Fibroblast of lung (primary cell): ENCODE measurements at places on chromosomes 16 and 17.

GRCh38 chr17:4920351-4921048 is 11.6 kb upstream of the GP1BA start:
- DNase-seq, result peak; percentile 50

GRCh38 chr16:2828521-2828840 is 1.6 kb upstream of the ZG16B start:
- DNase-seq, result no peak

GRCh38 chr17:1164935-1165556 is 14.7 kb downstream of the ABR start:
- DNase-seq, result no peak

GRCh38 chr17:82959990-82960418 is 119.4 kb upstream of the METRNL start:
- no peak for DNase-seq

DNA sequence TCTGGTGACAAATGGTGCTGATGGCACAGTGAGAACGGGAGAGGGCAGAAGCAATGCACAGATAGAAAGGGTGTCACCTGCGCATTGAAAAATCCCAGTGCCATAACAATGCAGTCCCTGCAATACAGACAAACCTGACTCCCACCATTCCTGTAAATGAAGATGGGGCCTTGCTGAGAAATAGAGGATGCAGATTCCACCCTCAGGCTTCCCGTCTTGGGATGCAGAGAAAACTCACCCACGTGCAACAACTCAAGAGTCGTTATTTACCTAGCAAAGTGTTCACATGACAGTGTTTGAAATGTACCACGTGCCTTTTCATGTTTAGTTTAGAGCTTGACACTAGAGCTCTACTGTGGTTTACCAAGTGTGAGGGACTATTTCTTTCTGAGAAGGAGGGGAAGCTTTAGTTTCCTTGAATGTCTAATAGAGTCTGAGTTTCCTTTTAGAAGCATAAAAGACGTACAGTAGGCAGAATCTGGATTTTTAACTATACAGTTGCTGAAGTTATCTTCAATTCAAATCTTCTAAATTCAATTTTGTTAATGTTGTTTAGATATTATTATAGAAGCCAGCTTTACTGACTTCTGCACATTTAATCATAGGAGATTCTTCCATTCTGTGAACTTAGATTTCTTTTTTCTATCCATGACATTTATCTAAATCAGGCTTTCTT is 35.6 kb downstream of the WWOX start:
- no peak for DNase-seq

- DNase-seq, result no peak
Measured at GRCh38 chr16:79801646-79802045, 201.1 kb upstream of the MAF start.

DNA sequence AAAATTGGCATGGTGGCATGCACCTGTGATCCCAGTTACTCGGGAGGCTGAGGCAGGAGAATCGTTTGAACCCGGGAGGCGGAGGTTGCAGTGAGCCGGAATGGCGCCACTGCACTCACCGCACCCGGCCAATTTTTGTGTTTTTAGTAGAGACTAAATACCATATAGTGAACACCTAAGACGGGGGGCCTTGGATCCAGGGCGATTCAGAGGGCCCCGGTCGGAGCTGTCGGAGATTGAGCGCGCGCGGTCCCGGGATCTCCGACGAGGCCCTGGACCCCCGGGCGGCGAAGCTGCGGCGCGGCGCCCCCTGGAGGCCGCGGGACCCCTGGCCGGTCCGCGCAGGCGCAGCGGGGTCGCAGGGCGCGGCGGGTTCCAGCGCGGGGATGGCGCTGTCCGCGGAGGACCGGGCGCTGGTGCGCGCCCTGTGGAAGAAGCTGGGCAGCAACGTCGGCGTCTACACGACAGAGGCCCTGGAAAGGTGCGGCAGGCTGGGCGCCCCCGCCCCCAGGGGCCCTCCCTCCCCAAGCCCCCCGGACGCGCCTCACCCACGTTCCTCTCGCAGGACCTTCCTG is at the start of gene HBQ1:
TSS of gene HBQ1 (plus strand) at position 359 of the 575 bp plus-strand sequence. CDS start at position 387, 28 bp downstream.
- DNase-seq, result peak; percentile 24

GRCh38 chr17:32206861-32207260 is 58.8 kb upstream of the RHBDL3 start:
- peak; percentile 73 for DNase-seq

- DNase-seq, result no peak
Measured at GRCh38 chr17:68498479-68499326, 13.5 kb upstream of the PRKAR1A start.

DNA sequence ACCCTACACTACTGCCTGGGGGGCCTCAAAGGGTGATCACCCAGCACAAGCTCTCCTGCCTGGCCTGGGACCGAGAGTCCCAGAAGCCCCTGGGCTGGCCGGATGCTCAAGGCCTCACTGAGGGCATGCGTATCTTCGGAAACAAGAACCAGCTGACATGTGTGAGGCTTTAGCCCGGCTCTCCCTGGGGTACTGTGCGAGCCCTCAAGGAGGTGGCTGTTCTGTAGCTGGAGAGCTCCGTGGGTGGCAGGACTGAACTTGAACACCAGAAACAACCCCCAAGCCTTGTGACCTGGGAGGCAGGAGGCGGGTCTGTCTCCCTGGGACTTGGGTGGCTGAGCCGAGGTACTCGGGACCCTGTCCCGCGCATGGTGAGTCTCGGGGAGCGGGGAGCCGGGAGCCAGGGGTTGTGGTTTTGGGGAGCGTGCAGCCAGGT is 7.0 kb downstream of the DPEP1 start:
- no peak for DNase-seq

DNA sequence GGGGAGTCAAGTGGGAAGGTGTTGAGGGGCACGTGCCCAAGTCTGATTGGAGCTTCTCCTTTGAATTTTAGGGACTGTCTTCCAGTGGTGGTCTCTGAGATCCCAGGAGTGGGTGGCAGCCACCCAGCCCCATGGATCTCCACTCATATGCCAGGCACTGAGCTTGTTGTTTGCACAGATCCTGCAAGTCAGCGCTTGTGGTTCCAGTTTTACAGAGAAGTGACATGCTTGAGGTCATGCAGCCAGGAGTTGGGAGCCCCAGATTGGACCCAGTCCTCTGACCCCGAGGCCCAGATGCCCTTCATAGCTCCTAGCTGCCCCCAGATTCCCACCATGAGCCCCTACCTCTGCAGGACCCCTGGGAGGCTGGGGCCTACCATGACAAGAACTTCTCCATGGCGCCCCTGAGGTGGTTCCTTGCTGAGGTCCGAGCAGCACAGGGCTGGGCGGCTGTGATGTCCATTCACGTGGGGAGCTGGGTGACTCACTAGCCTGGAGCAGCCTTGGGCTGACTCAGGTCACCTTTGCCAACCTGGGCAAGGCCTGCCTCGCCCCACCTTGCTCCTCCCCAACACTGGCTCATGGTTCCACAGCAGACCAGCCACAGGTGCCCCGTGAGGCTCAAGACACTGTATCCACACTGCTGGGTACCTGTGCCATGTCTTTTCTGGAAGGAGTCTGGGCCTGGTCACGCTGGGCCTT is 47.4 kb downstream of the RAI1 start:
- no peak for DNase-seq

- DNase-seq, result no peak
Measured at GRCh38 chr16:25108054-25108453, 3.5 kb upstream of the LCMT1 start.

- no peak for DNase-seq
Measured at GRCh38 chr17:11503308-11504035, 94.8 kb upstream of the DNAH9 start.

DNA sequence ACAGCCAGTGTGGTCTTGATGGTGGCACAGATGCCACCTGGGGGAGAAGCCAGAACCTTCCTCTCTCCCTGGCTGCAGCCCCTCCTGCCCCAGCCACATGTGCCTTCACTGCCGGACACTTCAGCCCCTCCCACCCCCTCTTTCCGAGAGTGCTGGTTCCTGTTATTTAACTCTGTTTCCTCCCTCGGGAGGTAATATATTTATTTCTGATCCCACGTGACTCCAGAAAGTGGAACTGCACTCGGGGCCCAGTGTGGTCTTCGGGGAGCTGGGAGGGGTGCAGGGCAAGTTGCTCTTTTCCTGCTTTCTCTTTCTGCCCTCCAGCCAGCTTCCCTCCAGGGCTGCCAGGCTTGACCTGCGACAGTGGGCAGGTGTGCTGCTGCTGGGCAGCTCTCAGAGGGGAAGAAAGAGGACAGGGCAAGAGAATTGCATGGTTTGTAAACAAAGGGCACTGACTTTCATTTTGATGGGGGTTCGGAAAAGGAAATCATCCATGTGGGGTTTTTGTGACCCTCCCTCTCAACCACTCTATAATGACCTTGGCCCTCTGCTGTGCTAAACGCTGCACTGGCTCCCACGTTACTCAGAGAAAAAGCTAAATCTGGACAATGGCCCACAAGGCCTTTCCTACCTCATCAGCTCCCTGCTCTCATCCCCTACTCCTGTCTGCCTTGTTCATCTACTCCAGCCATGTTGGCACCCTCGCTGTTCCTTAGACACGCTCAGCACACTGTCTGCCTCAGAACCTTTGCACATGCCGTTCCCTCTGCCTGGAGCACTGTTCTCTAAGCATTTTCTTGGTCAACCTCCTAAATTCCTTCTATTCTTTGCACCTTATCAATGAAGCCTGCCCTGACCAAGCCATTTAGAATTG is 8.2 kb upstream of the CIITA start:
- DNase-seq, result no peak
